Uterus (tissue), 4 donors: ENCODE measurements at places on chromosomes 3 and 15. TPM values are rescaled to one million over a fixed set of nuclear protein-coding genes. Genes with fewer than 3 reads are reported as not detected.

- no peak for DNase-seq
Measured at GRCh38 chr15:53414167-53414566, 345.3 kb downstream of the WDR72 start.

DNA sequence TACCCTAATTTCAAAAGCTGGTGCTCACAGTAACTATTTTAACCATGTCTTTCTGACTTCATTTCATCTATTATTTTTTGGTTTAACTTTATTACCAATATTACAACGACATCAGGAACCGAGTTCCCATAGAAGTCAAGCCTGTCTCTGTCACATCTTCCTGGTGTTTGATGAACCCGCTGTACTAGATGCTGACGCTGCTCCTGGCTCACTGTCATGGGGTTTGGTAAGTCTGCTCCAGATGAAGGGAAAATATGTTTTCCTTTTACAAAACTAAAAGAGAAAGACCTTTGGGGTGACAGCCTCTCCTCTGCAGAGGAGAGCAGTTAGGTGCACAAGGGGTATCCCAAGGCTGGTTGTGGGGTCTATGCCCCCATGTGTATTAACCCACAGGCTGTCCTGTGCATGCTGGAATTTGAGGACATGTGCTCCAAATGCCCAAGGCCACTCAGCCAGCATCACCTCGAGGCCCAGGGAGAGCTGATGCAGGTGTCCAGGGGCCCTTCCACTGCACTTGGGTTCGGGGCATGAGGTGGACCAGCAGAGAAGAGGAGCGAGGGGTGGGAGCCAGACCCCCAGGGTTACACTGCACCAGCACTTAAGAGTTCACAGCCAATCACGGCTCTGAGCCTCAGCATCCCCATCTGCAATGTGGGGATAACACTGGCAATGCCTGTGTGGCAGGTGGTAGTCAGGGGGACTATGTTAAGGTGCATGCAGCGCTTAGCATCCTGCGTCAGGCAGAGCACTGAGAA lies 62.2 kb downstream of the ATP10A start:
- DNase-seq, result no peak

DNA sequence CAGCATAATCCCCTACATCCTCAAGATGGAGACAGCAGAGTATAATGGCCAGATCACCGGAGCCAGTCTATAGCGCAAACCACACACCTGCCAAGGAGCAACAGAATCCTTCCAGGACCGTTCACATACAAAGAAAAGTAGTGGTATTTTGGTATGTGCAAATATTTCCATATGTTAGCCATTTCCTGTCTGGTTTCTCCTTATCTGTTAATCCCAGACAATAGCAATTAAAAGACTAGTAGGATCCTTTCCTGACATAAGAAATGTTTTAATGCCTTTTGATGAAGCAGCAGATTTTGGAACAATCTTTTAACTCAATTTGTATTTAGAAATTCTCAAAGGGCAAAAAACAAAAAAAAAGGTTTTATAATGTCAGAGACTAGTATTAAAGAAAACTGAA lies 22.2 kb downstream of the MRPS25 start:
- DNase-seq, result no peak

GRCh38 chr15:36392676-36393266 lies 186.7 kb upstream of the CDIN1 start:
- no peak for DNase-seq

- DNase-seq, result no peak
Measured at GRCh38 chr3:59829527-59829926, 779.7 kb upstream of the CFAP20DC start.

DNA sequence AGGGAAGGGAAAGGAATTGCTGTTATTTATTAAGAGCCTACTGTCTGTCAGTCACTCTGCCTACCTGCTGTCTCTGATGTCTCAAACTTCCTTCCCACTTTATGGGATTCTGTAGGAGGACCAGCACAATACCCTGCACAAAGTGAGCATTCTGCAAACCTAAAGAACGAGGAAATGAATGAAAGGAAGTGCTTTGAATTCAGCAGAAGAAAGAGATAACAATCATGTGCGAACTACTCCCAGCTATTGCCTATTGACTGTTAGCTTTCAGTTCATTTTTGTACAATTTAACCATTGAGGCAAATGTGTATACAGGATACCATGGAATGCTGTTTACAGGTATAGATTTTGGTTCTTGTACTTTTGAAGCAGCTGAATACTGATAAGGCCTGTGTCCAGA lies 66.8 kb downstream of the CMSS1 start:
- no peak for DNase-seq

ZNF660 gene
- 3.8 TPM for total RNA-seq

NCEH1 gene
- 1.8 TPM for total RNA-seq

KNG1 gene
- not detected for total RNA-seq

FHIT gene
- total RNA-seq, result 1.3 TPM

CACNA1D gene
- 97.5 TPM for total RNA-seq

PTPRG gene
- 136 TPM for total RNA-seq

NGLY1 gene
- 38.3 TPM for total RNA-seq

NRG4 gene
- 0.21 TPM for total RNA-seq
